ENCODE measurements at places on chromosomes 12 and 14. TPM values are rescaled to one million over a fixed set of nuclear protein-coding genes. Genes with fewer than 3 reads are reported as not detected.

GRCh38 chr12:65860600-65860999 is 36.3 kb downstream of the HMGA2 start:
- no peaks in the 10 kb centered on the region for H3K4me1 ChIP-seq
- H3K4me3 ChIP-seq: no peak overlapping the region
- no peaks in the 10 kb centered on the region for H3K36me3 ChIP-seq
- DNase-seq: no peak

Gene NAV3
- polyA plus RNA-seq: 1.4 TPM

- H3K4me3 ChIP-seq: no peak overlapping the region
- peak overlapping the region; percentile 30 for H3K27ac ChIP-seq
- DNase-seq: no peak
- H3K36me3 ChIP-seq: peaks cover 56% of the 10 kb centered on the region
- H3K27me3 ChIP-seq: no peaks in the 10 kb centered on the region
These were observed 28.1 kb downstream of the GIT2 start for GRCh38 chr12:109968032-109968420.

DNA sequence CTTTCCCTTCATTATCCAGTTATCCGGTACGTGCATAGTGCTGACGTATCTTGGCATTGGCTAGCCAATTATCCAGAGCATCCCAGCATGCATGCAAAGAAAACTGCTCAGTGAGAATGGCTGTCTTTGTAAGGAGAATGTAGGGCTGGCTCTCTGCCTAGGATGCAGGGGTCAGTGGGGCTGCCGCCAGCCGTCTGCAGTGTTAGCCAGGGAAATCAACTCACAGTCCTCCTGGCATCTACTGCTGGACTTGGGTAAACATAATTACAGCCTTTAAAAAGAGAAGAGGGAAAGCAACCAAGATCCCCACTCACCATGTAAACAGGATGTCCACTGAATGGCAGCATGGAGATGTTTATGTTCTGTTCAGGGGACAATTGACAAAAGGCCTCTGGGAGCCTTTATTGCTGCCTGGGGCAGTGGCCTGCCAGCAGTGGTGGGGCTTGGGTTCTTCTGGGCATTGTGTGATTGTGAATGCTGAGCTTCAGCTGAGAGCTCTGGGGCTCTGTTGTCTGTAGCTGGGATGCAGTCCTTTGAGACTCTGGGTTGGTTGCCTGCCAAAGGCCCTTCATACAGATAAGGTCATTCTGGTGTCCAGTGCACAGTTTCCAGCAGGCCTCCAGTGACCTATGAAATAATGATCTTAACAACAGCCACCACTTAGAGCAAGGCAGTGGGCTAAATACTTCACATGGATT is 121.8 kb downstream of the TBC1D30 start:
- no peaks in the 10 kb centered on the region for H3K27me3 ChIP-seq
- no peak overlapping the region for H3K27ac ChIP-seq
- DNase-seq: no peak

DNA sequence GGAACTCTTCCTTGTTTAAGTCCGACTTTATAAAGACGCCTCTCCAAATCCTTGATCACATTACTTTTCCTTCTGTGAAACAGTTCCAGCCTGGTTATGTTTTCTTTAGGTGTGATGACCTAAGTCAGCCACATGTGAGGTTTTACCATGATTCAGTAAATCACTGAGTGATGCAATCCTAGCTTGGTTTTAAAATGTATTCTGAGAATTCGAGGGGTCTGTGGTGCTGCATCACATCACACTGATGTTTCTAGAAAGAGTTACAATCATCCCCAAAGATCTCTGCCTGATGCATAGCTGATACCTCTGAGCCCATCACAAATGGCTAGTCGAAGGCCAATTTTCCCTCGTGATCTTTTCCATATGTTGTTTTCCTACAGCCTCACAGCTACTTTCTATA is 152.7 kb downstream of the ANO2 start:
- H3K27ac ChIP-seq: no peak overlapping the region
- H3K27me3 ChIP-seq: no peaks in the 10 kb centered on the region
- H3K4me3 ChIP-seq: no peak overlapping the region
- H3K36me3 ChIP-seq: no peaks in the 10 kb centered on the region
- DNase-seq: no peak

Gene RHOJ
- 6.0 TPM for polyA plus RNA-seq

DNA sequence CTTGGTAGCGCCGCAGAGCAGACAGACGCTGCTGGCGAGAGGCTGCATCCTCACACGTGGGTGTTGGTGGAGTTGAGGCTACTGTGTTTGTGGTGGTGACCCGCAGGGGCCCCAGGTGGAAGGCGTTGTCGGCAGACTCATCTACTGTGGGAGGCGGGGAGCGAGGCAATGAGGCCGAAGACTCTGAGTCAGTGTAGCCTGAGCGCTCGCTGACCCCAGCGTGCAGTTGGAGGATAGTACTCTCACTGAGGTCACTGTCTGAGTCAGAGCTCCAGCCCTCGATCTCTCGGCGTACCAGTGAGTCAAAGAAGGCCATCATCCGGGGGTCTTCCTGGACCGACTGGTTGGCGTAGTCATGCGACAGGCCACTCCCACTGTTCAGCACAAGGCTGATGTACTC is 76.0 kb upstream of the ACTN1 start:
- no peaks in the 10 kb centered on the region for H3K27me3 ChIP-seq
- no peak overlapping the region for H3K4me3 ChIP-seq
- peaks cover 59% of the 10 kb centered on the region for H3K36me3 ChIP-seq
- H3K4me1 ChIP-seq: no peaks in the 10 kb centered on the region
- no peak overlapping the region for H3K27ac ChIP-seq
- DNase-seq: no peak

DNA sequence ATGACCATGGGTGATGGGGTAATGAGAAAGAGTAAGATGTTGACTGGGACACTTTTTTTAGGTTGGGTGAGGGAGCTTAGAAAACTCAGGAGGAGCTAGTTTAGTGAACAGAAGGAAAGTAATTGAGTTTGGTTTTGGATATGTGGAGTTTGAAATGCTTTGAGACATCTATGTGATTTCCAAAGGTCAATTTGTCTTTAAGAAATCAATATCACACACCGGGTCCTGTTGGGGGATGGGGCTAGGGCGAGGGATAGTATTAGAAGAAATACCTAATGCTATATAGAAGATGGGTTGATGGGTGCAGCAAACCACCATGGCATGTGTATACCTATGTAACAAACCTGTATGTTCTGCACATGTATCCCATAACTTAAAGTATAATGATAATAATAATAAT is 118.4 kb downstream of the ASCL1 start:
- H3K4me1 ChIP-seq: no peaks in the 10 kb centered on the region
- no peak overlapping the region for H3K27ac ChIP-seq
- H3K4me3 ChIP-seq: no peak overlapping the region
- H3K27me3 ChIP-seq: no peaks in the 10 kb centered on the region
- DNase-seq: no peak

Gene SLC5A8
- polyA plus RNA-seq: 0.55 TPM

DNA sequence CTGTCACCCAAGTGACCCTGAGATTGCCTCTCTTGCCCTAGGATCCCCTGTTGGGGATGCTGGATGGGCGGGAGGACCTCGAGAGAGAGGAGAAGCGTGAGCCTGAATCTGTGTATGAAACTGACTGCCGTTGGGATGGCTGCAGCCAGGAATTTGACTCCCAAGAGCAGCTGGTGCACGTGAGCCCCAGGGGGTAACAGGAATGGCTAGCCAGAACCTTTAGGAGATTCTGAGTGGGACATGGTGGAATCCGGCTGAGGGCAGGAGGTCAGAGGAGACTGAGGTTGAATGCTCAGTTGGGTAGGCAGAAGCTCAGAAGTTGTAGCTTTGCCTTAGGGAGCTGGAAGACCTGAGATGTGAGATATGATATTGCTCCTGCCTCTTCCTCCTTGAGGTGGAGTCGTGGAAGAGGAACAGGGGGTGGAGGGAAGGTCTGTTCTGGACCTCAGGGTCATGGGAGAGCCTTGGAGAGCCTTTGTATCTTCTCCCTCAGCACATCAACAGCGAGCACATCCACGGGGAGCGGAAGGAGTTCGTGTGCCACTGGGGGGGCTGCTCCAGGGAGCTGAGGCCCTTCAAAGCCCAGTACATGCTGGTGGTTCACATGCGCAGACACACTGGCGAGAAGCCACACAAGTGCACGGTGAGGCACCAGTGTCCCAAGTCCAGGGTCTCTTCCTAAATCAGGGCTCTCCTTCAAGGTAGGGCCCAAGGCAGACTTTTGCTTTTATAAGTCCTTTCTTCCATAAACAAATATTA is 6.3 kb downstream of the GLI1 start:
- H3K4me3 ChIP-seq: no peak overlapping the region
- peaks cover 8% of the 10 kb centered on the region for H3K27me3 ChIP-seq
- H3K36me3 ChIP-seq: peaks cover 29% of the 10 kb centered on the region

DNA sequence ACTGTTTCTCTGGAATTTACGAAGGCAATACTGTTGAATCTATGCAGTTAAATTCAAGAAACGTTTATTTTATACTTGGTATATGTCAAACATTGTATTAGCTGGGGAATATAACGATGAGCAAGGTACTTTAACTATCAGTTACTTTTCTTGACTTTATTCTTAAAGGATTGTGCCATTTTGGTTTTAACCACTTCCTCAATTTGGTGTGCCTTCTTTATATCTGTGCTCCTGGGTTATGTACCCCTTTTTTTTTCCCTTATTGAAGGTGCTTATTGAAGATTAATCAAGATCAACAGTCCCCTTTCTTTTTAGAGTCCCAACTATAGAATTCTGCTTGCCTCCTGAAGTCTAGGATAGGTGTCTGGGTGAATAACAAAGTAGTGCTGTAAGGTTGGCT is 5.8 kb downstream of the RAB21 start:
- H3K36me3 ChIP-seq: peaks cover 4% of the 10 kb centered on the region
- no peak overlapping the region for H3K4me3 ChIP-seq
- H3K27me3 ChIP-seq: no peaks in the 10 kb centered on the region
- no peak for DNase-seq
- peaks cover 7% of the 10 kb centered on the region for H3K4me1 ChIP-seq

- no peaks in the 10 kb centered on the region for H3K4me1 ChIP-seq
- no peak for DNase-seq
- H3K27me3 ChIP-seq: no peaks in the 10 kb centered on the region
- no peak overlapping the region for H3K27ac ChIP-seq
- H3K4me3 ChIP-seq: no peak overlapping the region
- peaks cover 12% of the 10 kb centered on the region for H3K36me3 ChIP-seq
These were observed 45.8 kb downstream of the SINHCAF start for GRCh38 chr12:31280183-31280582.
